Mesothelial cell of epicardium (in vitro differentiated cells): ENCODE measurements at places on chromosomes 7 and 10. TPM values are rescaled to one million over a fixed set of nuclear protein-coding genes. Genes with fewer than 3 reads are reported as not detected.

Gene SSC4D
- 22.4 to 26.2 TPM (median 25.2 TPM) in 3 replicates for total RNA-seq

Gene PTPRN2
- total RNA-seq, result 2.1 to 2.2 TPM (median 2.2 TPM) in 3 replicates

Gene MYO3A
- total RNA-seq, result 4.2 to 4.7 TPM (median 4.7 TPM) in 3 replicates

Gene ADARB2
- 0.29 to 0.38 TPM (median 0.32 TPM) in 3 replicates for total RNA-seq

DNA sequence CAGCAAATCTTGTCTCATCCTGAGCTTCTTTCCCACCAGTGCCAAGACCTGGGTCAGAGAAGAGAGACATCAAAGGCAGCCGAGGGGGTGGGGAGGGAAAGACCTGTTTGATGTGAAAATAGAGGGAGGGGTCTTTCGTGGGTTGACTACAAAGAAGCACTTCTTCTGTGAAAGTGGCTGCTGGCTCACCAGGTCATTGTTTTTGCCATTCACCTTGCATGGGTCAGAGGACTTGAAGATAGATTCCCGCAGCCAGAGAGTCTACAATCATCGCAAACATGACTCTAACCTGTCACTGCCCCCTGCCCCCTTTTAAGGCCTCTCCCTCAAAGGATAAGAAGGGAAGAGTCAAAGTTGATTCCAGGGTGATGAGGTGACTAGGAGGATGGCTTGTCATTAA is 166.1 kb upstream of the BMPER start:
- no peaks in the 10 kb centered on the region for H3K36me3 ChIP-seq
- H3K4me3 ChIP-seq, result no peak overlapping the region
- no peak overlapping the region for H3K27ac ChIP-seq
- no peaks in the 10 kb centered on the region for H3K27me3 ChIP-seq
- no peak for DNase-seq

- no peak for DNase-seq
- H3K27ac ChIP-seq, result no peak overlapping the region
- H3K4me1 ChIP-seq, result peaks cover 32% of the 10 kb centered on the region
- H3K4me3 ChIP-seq, result no peak overlapping the region
These were observed 2.8 kb downstream of the CALML5 start for GRCh38 chr10:5496261-5497250.
